Neural progenitor cell (in vitro differentiated cells): ENCODE measurements at places on chromosomes 11 and 22.

DNA sequence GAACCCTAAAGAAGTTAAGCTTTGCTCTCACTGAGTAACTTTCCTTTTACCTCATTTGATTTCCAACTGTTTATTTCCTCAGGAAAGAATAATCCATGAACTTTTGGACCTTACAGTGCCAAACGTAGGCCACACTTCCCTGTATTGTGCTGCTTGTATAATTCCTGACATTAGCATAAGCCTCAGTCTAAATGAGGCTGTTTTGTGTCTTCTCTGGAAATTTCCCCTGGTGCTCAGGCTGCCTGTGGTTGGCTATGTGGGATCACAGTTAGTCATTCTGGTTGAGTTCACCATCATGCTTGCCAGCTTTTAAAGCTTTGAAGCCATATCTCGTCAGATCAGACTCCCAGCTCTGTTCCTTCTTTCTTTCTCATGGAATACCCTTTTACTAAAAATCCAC is 107.0 kb downstream of the FAM76B start:
- no peak for DNase-seq

DNA sequence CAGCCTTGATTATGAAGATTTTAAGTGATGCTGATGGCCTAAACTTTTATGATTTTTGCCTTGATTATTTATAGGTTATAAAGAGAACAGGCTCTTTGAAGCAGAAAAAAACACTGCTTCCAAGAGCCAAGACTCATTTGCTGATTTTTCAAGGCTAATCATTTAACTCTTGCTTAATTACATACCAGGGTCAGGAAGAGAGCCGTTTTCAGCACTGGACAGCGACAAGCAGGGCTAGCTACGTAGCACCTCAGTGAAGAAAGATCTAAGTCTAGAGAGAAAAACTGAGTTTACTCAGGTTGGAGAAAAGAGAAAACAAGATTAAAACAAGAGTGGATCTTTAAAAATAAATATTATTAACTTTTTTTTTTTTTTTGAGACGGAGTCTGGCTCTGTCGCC is 615.4 kb upstream of the B3GAT1 start:
- DNase-seq = peak; percentile 82

DNA sequence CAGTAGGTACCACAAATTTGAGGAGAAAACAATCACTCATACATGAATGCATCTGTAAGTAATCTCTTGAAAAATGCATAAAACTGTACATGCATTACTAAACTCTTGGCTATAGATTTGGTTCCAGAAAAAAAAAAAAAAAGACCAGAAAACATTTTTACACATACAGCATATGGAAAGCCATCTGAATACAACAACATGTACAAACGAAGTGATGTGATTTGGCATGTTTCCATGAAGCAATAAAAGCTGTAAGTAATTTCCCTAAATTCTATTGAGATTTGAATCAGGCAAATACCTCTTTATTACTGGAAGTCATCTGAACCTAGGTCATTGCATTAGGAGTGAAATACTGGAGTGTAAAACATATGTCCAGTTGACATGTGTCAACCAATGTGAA is 31.9 kb upstream of the ZC3H12C start:
- DNase-seq = no peak

- DNase-seq = peak; percentile 73
Observed at GRCh38 chr11:27471589-27472397, 797 bp downstream of the LGR4 start.
